ENCODE measurements at places on chromosomes 16 and 17.

DNA sequence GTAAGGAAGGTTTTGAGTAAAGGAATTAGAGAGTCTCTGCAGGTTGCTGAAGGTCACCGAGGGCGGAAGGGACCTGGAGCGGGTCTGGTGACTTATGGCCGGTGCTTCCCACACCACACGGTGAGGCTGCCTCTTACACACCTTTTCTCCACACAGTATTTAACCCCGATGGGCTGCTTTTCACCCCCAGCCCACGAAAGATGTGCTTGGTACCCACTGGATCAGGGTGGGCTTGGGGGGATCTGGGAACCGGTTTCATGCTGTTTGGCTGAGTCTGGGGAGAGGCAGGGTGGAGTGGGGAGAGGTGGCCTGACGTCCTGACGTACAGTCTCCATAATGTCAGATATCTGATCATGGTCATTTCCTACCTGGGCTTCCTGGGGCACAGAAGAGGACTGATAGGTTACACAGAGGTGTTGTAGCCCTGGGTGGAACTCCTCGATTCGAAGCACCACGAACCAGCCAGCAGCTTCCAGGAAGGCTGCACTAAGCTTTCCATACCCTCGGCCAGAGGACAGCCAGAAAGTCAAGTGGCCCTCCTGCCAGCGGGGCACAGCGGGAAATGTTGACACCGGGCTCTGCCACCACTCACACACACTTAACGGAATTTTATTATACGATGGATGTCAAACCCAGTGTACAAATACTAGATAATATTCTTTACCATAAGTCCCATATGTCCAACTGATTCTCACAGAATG is 34.0 kb downstream of the OR1D5 start:
- DNase-seq = no peak

GRCh38 chr17:36765436-36766043 is 164.2 kb downstream of the MRM1 start:
- DNase-seq = no peak

- no peak for DNase-seq
Measured at GRCh38 chr16:20566864-20567263, 9.3 kb downstream of the ACSM2B start.

GRCh38 chr17:22203208-22203715 is 510.9 kb downstream of the KCNJ18 start:
- DNase-seq = no peak

DNA sequence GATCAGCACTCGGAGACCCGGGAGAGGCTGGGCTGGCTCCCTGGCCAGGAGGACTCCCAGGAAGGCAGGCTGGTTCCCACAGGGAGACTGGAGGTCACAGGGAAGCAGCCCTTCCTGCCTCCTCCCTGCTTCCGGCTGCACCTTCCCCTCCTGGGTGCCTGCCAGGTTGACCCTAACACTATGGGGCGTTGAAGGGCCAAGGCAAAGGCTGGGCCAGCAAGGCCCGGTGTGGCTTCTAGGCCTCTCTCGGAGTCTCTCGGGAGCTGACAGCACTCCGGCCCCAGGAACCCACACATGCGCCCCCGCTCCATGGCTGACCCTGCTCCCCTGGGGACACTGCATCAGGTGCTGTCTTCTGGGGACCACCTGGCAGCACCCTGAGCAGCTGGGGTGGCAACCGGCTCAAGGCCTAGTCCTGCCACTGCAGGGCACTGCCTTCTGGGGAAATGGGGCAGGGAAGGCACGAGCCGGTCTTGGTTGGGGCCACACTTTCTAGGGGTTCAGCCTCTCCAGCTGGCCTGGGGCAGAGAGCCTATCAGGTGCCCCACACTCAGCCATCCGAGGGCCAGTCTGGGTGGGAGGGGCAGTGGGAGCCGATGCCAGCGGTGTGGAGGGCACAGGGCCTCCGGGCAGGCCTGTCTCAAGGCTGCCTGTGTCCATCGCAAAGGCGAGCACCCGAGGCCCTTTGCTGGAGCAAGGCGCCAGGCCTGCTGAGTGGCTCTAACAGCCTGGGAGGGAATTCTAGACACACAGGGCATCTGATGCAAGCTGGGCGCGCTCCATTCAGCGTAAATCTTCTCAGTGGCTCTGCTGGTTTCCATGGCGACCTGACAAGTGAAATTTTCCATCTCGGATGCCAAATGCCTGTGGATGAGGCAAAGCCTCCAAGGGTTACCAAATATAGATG is 5.6 kb upstream of the MTSS2 start:
- DNase-seq = no peak

- no peak for DNase-seq
Measured at GRCh38 chr17:13522749-13523148, 79.0 kb downstream of the HS3ST3A1 start.

DNA sequence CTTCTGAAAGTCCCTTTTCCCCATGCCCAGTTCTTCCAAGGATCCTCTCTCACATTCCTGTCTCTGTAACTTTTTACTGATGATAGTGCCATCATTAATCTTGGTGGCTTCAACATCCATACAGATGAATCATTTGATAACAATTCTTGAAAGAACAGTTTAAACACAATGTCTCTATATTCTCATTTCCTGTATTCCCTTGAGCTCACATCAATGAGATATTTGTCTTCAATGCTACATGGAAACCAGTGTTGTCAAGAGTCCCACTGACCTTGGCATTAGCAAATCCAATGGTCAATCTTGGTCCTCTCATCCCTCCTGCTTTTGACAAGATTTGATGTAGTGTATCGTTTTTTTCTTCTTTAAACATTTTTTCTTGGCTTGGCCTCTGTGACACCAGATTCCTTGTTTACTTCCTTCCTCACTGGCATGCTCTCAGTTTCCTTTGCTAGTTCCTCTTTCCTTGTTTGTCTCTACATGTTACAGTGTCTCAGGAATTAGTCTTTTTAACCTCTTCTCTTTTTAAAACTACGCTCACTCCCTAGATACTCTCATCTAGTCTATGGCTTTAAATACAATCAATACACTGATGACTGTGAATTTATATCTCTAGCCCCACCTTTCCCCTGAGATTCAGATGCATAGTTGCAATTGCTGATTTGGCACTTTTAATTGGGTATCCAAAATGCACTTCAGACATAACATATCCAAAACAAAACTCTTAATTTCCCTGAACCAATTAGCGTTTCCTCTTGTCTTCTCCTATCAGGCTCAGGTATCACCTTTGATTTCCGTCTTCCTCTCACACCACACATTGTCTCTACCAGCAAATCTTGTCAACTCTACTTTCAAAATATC is 134.0 kb downstream of the MYO1D start:
- DNase-seq = no peak

DNA sequence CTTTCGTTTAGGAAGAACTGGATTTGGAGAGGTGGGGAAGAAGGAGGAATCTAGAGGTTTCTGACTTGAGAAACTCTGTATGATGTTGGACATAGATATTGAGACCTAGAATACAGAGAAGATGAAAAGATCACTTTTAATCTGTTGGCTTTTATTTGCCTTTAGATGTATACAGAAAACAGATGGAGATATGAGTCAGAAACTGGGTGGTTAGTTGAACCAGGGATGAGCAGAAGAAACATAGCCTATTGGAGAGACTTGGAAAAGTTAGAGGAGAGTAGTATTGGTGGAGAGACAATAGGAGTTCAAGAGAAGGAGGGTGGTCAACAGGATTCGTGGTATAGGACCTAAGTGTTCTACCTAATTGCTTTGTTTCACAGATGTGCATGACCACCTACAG is 5.1 kb downstream of the PHAF1 start:
- DNase-seq = no peak

DNA sequence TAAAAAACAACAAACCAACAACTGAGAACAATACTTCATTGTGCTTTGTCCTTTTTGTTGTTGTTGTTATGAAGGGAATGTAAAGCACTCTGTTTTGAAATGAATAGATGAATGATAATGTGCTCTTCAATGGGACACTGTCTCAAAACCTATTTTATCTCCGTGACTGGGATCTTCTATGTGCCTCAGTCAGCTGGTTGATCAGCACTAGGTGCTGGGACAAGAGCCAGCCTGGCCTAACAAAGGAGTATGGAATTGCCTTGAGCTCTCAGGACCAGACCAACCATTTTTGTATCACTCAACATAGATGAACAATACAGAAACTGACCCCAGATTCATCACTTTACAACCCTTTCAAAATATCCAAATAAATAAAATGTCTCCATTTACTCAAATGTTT is 440.2 kb downstream of the KCNJ2 start:
- DNase-seq = no peak

DNA sequence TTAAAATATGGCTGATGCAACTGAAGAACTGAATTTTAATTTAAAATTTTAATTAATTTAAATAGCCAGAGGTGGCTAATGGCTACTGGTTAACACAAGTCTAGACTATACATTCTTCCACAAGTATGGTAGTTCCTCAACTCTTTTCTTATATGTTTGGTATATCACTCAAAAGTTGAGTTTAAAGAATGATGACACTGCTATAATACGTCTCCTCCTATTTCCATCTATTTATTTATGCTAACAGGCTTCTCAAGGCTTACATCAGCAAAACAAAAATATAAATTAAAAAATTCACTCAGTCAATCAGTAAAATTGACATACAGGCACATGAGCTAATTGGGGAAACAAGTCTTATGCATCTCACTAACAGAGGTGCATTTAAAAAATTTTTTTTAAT is 227.9 kb upstream of the PMFBP1 start:
- no peak for DNase-seq

- no peak for DNase-seq
Measured at GRCh38 chr17:81983639-81984373, 6.4 kb downstream of the ASPSCR1 start.

DNA sequence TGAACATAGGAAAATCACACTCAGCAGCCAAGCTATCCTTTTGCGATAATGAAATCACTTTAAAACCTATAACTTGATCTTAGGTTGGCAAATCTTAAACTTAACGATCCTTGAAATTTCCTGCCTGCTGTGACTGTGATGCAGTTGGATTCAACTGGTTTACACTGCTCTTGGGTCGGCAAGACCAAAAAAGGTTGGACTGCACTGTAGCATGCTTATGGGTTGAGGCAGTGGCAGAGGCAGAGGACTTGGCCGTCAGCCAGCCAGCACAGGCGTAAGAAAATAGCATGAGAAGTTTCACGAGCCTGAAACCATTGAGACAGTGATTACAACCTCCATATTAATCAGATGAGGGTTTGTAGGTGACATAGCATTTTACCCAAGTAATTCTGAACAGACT is 21.4 kb downstream of the WSB1 start:
- no peak for DNase-seq

- DNase-seq = no peak
Measured at GRCh38 chr17:62573480-62574117, 53.9 kb upstream of the MRC2 start.

DNA sequence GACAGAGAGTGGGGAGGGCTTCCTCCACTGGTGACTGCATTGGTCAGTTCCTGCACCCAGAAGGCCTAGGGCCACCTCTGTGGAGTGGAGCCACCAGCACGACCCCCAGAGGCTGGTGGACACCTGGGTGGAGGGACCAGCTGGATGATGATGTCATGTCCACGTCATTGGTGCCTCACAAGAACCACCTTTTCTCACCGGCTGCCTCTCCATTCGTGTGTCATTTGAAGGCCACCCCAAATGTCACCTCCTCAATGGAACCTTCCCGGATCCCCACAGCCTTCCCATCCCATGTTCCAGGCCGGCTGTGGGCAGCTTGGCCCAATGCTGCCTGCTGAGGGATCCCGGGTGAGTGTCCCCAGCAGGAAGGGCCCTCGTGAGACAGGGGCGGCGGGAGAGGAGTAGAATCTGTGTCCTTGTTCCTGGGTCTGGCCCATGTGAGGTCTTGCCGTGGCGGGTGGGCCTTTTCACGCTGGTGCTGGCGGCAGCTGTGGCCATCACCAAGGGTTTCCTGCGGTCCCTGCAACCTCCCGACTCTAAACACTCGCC is 9.1 kb upstream of the CHMP6 start:
- DNase-seq = no peak

GRCh38 chr17:77363821-77364361 is 223.1 kb downstream of the SEC14L1 start:
- peak; percentile 70 for DNase-seq

DNA sequence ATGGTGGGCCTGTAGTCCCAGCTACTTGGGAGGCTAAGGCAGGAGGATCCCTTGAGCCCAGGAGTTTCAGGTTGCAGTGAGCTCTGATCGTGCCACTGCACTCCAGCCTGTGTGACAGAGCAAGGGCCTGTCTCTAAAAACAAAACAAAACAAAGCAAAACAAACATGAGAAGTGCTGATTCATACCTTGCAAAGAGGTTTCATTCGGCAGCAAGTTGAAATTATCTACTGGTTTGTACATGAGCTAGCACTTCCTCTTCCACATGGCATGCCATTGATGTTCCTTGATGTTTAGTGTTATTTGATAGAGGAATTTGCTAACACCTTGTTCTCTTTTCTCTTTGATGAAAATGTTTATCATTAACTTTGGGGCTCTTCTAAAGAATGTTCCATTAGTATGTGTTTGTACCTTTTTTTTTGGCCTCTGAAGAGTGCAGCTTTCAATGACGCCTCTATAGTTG is 50.6 kb downstream of the SPECC1 start:
- no peak for DNase-seq

DNA sequence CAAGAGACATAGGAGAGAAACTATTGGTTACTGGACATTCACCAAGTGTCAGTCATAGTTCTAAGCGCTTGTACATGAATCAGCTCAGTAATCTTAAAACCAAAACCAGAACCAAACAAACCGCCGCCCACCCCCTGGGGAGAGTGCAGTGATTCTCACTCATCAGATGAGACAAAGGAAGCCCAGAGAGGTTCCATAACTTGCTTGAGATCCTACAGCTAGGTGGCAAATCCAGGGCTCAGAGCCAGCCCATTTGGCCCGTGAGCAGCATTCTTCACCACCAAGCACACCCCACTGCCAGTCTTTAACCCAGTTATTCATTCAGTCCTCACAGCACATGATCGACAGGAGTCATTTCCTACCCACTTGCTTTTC is 37.2 kb upstream of the RGS9 start:
- peak; percentile 88 for DNase-seq

DNA sequence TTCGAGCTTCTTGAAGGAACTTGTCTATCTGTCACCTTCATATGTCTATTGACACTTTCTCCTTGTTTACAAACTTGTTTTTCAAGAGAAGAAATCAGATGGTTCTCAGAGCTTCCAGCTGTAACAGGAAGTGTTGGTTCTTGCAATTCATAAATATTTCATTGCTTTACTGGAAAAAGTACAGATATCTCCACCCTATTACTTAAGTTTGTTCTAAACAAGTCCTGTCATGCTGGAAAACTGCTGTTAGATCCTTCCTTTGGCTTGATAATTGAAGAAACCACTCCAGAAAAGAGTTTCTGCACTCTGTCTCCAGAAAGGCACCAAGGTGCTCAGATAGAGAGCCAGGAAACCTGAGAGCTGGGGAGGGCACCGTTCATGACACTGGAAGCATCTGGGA is 181.6 kb downstream of the DNAH9 start:
- no peak for DNase-seq

- no peak for DNase-seq
Measured at GRCh38 chr17:82799591-82799990, 40.2 kb downstream of the ZNF750 start.

Measured in activated CD8-positive, alpha-beta memory T cell treated with anti-CD3 and anti-CD28 coated beads, Interleukin-2, amount 50 U/mL, for 48 hours (primary cell).